ENCODE measurements at places on chromosomes 13 and 19.

- DNase-seq = no peak
- H3K27me3 ChIP-seq = no peaks in the 10 kb centered on the region
- H3K4me3 ChIP-seq = no peak overlapping the region
- no peaks in the 10 kb centered on the region for H3K4me1 ChIP-seq
These were observed 44.7 kb upstream of the TFDP1 start for GRCh38 chr13:113539822-113540221.

- no peak for DNase-seq
- no peaks in the 10 kb centered on the region for H3K36me3 ChIP-seq
- no peak overlapping the region for H3K4me3 ChIP-seq
- no peak overlapping the region for H3K27ac ChIP-seq
- H3K4me1 ChIP-seq = no peaks in the 10 kb centered on the region
These were observed 72.6 kb downstream of the SIPA1L3 start for GRCh38 chr19:37979547-37980082.

GRCh38 chr19:29521291-29522075 is 4.3 kb upstream of the VSTM2B start:
- no peaks in the 10 kb centered on the region for H3K4me1 ChIP-seq
- no peak overlapping the region for H3K4me3 ChIP-seq
- H3K27me3 ChIP-seq = peaks cover 43% of the 10 kb centered on the region
- no peak overlapping the region for H3K27ac ChIP-seq
- DNase-seq = no peak
- H3K36me3 ChIP-seq = no peaks in the 10 kb centered on the region

DNA sequence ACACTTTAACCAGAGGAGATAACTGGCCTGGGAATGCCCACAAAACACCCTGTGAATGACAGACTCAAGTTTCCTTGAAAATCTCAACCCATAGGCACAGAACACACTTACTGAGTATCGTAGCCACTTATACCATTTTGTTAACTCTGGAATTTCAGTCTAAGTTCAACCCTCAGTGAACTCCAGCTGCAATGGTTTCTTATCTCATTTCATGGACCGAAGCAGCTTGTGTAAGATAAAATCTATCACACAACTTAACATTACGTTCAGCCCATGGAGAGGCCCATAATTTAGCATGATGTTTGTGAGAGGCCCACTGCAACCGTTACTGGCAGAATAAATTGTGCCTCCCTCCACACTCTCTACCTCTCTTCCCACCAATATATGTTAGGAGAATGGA is 323.0 kb downstream of the DNAJC15 start:
- H3K4me1 ChIP-seq = no peaks in the 10 kb centered on the region
- no peak overlapping the region for H3K4me3 ChIP-seq
- no peak overlapping the region for H3K27ac ChIP-seq
- no peak for DNase-seq
- H3K27me3 ChIP-seq = peaks cover 17% of the 10 kb centered on the region

GRCh38 chr13:98853771-98854221 is 101.3 kb upstream of the SLC15A1 start:
- H3K4me1 ChIP-seq = peaks cover 21% of the 10 kb centered on the region
- H3K27ac ChIP-seq = peak overlapping the region; percentile 13
- H3K4me3 ChIP-seq = peak overlapping the region; percentile 36
- peaks cover 39% of the 10 kb centered on the region for H3K36me3 ChIP-seq

DNA sequence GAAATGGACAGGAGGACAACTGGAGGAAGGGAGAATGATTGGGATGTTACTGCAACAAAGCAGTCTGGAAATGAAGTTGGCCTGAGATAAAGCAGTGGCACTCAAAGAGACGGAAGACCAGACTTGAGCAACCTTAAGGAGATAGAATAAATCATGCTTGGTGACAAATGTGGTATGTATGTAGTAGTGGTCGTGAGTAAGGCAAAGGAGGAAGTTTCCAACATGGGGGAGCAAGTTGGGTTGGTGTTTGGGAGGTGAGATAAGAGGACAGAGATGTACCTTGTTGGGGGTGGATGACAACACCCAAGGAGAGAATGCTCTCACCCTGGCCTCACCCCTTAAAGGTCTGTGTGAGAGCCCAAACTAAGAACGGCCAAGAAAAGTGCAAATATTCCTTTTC is 420.5 kb downstream of the DIAPH3 start:
- H3K36me3 ChIP-seq = no peaks in the 10 kb centered on the region
- H3K4me3 ChIP-seq = no peak overlapping the region
- H3K27me3 ChIP-seq = no peaks in the 10 kb centered on the region
- peaks cover 6% of the 10 kb centered on the region for H3K4me1 ChIP-seq
- no peak for DNase-seq
